Sciatic nerve (tissue), 2 donors: ENCODE measurements at places on chromosomes 5 and 9. TPM values are rescaled to one million over a fixed set of nuclear protein-coding genes. Genes with fewer than 3 reads are reported as not detected.
A peak's percentile ranks its signal among the peaks of the same experiment; 100 is the strongest.

DNA sequence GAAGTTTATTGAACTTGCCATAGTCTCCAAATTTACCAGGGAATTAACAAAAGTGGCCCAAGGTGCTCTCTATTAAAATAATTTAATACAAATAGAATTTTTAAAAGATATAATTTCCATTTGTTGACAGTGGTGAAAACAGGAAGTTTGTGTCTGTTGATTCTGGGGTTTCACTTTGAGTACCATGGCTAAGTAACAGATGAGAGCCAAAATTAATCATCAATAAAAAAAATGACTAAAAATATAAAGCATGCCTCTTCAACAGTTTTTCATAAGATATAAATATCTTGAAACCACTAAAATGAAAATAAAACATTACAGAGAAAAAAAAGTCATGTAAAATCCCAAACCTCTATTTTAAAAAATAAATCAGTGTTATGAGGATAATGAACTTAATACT is 49.8 kb downstream of the SGCD start:
- DNase-seq, result no peak

- no peak for DNase-seq
These were observed 28.5 kb downstream of the KCNV2 start for GRCh38 chr9:2745560-2746380.

- DNase-seq, result peak; percentile 22
These were observed 26.8 kb downstream of the ZNF346 start for GRCh38 chr5:177049285-177049684.

GRCh38 chr5:68077349-68077894 is 138.1 kb upstream of the PIK3R1 start:
- DNase-seq, result no peak

The ADAMTS6 gene
- total RNA-seq, result 3.8 TPM

GRCh38 chr5:170510559-170510958 is 6.7 kb downstream of the KCNIP1 start:
- DNase-seq, result no peak

The SPINK7 gene
- total RNA-seq, result not detected

DNA sequence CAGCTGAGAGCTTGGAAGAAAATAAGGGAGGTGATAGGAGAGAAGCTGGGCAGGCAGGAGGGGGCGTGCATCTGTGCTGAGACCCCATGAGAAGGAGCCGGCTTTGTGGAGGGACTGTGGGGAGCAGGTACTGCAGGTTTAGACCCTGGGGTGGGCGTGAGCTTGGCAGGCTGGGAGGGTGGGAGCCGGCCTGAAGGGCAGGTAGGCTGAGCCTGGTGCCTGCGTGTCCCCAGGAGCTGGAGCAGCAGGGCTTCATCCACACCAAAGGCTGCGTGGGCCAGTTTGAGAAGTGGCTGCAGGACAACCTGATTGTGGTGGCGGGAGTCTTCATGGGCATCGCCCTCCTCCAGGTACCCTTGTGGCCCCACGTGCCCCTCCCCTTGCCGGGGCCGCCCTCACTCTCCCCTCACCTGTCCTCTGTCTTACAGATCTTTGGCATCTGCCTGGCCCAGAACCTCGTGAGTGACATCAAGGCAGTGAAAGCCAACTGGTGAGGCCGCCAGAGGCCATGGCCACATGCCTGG is 9.2 kb downstream of the TSPAN17 start:
- no peak for DNase-seq

- DNase-seq, result no peak
These were observed 58.7 kb downstream of the MYO10 start for GRCh38 chr5:16877267-16877935.

DNA sequence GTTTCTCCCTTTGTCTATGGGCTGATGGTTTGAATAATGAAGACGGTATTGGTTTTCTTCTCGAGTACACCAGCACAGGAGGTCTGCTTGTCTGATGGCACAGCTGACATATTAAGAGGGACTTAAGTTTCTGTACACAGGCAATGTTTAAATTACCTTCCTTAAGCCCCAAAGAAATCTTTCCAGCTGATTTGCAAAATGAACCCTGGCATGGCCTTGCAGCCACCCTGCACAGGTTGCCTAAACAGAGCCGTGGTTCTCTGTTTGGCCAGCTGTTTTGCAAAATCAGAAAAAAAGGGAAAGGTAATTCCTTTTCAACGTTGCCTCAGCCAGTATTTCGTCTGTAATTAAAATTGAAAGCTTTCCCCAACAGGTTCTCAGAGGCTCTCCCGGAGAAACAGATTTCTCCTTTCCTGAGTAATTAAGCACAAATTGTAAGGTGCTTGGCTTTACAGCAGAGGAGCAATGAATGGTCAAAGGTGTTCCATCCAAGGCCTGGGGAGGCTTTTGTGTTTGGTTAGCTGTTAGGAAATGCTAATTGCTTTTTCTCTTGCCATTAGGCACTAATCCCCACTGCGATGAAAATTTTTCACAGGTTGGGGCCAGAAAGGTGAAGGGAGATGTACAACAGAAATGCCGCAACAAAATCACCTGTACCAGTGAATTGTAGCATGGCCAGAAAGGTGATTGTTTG is 138.9 kb downstream of the RASEF start:
- DNase-seq, result no peak

DNA sequence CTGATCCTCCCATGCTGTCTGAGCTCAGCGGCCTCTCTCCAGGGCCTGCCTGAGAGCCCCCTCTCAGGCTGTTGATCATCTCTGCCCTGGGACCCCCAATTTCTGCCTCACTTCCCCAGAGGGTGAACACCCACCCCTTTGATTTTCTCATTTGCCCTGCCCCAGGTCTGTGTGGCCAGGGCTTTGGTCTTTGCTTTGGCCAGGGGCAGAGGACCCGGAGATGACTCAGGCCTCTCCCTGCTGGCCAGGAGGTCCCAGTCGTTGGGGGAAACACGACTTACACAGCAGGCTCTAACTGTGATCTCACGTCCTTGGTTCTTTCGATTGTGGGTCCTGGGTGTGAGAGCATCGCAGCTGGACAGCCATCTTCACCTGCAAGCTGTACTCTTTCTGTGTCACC is 1.1 kb upstream of the ADAMTS2 start:
- no peak for DNase-seq

GRCh38 chr5:67202828-67203227 is 6.2 kb upstream of the CD180 start:
- DNase-seq, result no peak

DNA sequence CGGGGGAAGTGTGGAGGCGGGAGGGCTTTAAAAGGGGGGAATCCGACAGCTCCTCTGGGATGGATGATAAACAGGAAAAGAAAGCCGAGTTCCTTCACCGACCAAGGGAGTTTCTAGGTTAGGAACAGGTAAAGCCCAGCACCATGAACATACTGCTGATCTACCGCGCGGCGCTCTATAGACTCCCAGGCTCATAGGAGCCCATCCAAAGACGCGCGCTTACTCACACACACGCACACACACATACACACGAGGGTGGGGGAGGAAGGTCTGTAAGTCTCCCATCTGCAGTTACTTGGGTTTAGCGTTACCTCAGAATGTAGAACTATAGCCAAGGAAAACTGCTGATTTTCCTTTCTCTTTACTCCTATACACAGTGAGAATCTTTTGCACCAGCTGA is 2.6 kb upstream of the GABRB2 start:
- no peak for DNase-seq

The SEMA5A gene
- total RNA-seq, result 109 TPM

The ASS1 gene
- 73.1 TPM for total RNA-seq

- DNase-seq, result no peak
These were observed 28.1 kb upstream of the GNE start for GRCh38 chr9:36286388-36286787.

GRCh38 chr5:160516696-160517530 is 95.3 kb downstream of the PTTG1 start:
- no peak for DNase-seq

DNA sequence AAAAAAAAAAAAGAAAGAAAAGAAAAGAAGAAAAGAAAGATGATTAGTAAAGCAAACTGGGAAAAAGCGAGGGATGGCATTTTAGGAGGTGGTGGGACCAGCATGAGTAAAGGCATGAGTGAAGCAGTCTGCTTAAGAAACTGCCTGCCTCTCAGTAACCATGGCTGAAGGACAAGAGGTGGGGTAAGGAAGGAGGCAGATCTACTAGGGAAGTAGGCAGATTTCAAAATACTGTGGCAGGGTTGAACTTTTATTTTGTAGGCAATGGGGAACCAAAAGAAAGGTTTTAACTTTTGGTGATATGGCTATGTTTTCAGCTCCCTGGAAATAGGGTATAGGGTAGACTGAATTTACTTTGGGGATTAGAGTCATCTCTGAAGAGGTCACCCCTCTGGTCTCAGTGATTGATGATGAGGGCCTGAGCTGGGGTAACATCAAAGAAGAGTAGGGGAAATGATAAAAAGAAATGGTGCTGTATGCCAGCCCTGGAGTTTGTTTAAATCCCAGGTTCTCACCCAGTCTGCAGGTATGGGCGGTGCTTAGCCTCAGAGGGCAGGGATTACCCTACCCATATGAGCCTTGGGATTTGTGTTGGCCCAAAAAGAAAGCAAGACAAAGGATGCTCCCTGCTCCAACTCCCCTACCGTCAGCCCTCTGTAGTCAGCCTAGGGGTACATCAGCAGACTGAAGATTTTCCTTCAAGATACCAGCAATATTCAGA is 316.2 kb downstream of the CWC27 start:
- no peak for DNase-seq

- no peak for DNase-seq
These were observed 28.4 kb upstream of the TRIO start for GRCh38 chr5:14114615-14115251.

The LIFR gene
- 106 TPM for total RNA-seq

DNA sequence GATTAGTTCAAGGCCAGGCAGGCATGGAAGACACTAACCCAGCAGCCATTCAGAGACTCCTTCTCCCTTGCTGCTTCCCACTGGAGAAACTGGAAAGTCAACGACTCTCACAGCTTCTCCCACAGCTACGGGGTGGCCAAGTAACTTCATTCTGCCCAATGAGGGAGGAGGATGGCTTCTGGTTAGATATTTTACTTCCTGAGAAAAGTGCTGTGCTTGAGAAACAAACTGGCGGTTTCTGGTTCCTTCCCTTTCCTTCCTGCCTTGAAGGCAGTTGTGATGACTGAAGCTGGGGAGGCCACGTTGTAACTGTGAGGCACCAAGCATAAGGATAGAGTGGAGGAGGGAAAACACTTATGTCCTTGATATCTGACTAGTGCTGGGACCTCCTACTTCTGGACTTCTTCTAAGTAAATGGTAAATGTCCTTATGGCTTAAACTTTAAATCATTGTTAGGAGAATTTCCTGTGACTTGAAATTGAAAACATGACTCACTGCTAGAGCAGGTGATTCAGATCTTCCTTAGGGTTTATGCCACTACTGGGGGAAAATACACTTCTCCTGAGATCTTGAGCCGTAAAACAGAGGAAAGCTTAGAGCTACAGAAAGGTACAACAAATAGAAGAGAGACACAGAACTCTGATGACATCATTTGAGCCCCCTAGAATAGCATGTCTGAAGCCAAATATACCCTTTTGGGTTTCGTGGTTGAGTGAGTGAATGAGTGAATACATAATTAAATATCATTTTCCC is 3.1 kb upstream of the GNPDA1 start:
- DNase-seq, result no peak

DNA sequence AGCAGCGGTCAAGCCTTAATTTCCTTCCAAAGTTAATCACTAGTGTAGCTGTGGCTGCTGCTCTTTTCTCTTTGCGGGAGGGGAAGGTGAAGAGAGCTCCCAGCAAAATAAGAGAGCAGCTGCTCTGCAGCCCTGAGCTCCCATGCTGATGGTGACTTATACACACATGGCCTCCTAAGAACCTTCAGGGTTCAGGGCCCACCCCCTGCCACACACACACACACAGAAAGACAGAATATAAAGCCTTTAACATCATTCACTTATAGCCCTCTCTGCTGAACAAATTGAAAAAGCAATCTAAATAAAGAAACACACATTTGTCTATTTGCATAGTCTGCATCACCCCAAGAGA is 43.6 kb downstream of the GAS1 start:
- DNase-seq, result no peak

GRCh38 chr5:161311146-161311708 is 235.3 kb downstream of the GABRB2 start:
- no peak for DNase-seq

The C9orf153 gene
- 0.98 TPM for total RNA-seq

DNA sequence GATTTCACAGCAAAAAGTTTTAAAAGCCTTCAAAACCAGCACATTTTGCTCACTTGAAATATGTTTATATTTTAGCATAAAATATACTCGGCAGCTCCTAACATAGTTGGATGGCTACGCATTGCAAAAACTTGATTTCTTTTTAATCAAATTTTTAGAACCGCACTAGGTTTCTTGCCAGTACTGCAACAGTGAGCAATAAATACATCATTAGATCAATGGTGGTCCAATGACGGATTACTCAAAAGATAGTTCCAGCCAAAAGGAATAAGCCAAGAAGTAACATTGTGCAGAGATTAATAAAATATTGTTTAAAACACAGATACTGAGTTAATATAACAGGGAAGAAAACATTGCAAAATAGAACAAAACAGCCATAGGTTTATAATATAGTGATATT is 5.5 kb downstream of the MARCHF3 start:
- DNase-seq, result no peak

DNA sequence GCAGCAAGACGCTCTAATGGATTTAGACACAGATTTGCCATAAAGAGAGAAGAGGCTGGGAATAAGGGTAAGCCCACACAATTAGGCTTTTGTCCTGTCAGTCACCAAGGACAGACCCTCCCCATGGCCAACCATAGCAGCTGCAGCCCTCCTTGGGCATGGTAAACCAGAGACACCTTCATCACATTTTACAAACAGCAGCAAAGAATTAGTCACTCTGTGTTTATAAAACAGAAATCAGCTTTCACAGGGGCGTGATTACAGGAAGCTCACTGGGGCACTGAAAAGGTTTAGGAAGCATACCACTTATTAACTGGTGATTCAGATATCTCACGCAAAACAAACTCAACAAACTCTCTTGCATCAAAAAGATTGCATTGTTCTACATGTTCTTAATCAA is 37.3 kb upstream of the ZNF622 start:
- no peak for DNase-seq

The C9orf50 gene
- 2.2 TPM for total RNA-seq

The ZNF608 gene
- total RNA-seq, result 32.9 TPM

GRCh38 chr5:124522992-124523391 is 223.4 kb downstream of the ZNF608 start:
- DNase-seq, result no peak

- no peak for DNase-seq
These were observed 114.4 kb downstream of the ROR2 start for GRCh38 chr9:91835632-91836031.

The IL13 gene
- not detected for total RNA-seq

GRCh38 chr5:35185518-35185917 is 44.8 kb downstream of the PRLR start:
- DNase-seq, result no peak

The FOXI1 gene
- total RNA-seq, result not detected

The C9orf72 gene
- total RNA-seq, result 23.2 TPM
